ENCODE measurements at places on chromosomes 16 and 17.

DNA sequence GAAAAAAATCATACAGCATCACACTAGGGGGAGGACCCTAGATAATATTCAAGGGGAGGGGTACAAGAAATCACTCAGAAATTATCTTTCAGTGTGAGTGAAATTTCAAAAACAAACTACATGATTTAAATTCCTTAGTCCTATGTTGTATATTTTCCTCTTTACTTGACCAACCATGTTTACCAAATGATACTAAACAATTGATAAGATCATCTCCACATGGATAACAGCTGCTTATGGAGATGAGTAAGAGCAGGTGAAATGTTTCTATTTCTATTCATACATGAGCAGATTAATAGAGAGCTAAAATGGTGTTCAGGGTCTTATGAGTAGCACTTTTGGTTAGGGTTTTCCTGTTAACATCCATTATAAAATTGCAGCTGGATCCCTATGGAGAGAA is 7.3 kb upstream of the VAT1L start:
- no peak for DNase-seq

- DNase-seq = no peak
Observed at GRCh38 chr17:35337364-35337763, 36.1 kb downstream of the SLFN11 start.

GRCh38 chr16:30351001-30351441 is 4.1 kb downstream of the CD2BP2 start:
- DNase-seq = no peak

- DNase-seq = no peak
Observed at GRCh38 chr16:83917152-83918120, 18.5 kb downstream of the MLYCD start.

GRCh38 chr16:58035356-58036170 is 10.0 kb downstream of the MMP15 start:
- DNase-seq = no peak

GRCh38 chr16:80735846-80736245 is 68.6 kb downstream of the CDYL2 start:
- no peak for DNase-seq
